Activated CD4-positive, alpha-beta memory T cell treated with anti-CD3 and anti-CD28 coated beads, Interleukin-2, amount 10 ng/mL, durations not matched to agents 7 days and 5 days (primary cell): ENCODE measurements at places on chromosomes 2 and 18. TPM values are rescaled to one million over a fixed set of nuclear protein-coding genes. Genes with fewer than 3 reads are reported as not detected.

DNA sequence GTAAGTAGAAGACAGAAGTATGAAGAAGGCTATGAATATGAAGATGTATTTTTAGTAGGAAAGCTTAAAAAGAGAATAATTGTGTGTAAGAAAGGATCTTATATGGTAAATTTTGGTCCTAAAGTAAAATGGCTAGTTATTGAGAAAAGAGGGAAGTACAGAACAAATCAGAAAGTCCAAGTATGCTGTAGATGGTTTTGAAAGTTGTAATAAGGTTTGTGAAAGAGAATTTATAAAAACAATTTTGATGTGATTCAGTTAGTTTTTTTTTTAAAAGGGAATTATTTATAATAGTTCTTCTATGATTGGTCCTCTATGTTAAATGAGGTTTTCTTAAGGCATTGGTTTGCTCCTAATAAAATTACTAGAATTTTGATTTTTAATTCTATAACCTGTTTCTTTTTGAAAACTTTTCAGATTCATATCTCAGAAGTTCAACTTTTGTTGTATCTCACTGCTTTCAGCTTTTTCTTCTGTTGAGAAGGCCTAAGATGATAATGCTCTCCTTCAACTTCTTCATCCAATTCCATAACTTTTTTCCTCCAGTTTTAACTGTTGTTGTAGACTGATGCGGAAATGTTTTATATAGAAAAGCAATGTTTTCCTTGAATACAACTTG lies 322.7 kb downstream of the NOL4 start:
- no peaks in the 10 kb centered on the region for H3K36me3 ChIP-seq
- no peaks in the 10 kb centered on the region for H3K27me3 ChIP-seq
- H3K4me3 ChIP-seq: no peak overlapping the region
- H3K27ac ChIP-seq: no peak overlapping the region
- no peaks in the 10 kb centered on the region for H3K4me1 ChIP-seq
- DNase-seq: no peak

- H3K4me1 ChIP-seq: no peaks in the 10 kb centered on the region
- H3K4me3 ChIP-seq: no peak overlapping the region
- no peak overlapping the region for H3K27ac ChIP-seq
Measured at GRCh38 chr2:137960223-137960622, 4.0 kb upstream of the HNMT start.

DNA sequence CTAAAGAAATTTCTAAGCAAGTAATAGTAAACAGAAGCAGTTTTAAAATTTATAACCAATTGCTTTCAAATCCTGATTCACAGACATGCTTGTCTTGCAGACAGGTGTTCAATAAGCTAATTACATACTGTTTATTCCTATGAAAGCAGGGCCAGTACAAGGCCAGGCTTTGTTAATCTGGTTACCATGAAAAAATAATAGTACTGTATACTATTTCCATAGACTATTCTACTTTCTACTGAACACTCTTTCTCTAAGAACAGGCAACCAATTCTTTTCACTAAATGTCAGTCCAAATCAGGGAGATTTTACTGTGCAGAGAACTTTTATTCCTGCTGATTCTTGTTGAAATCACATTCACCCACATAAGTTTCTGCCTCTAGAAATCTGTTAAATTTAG lies 2.9 kb upstream of the SRSF7 start:
- DNase-seq: no peak
- peak overlapping the region; percentile 73 for H3K4me3 ChIP-seq
- peak overlapping the region; percentile 74 for H3K27ac ChIP-seq
- peaks cover 21% of the 10 kb centered on the region for H3K36me3 ChIP-seq
- H3K27me3 ChIP-seq: no peaks in the 10 kb centered on the region

GRCh38 chr2:104568247-104568646 lies 285.7 kb upstream of the POU3F3 start:
- H3K4me3 ChIP-seq: no peak overlapping the region
- H3K36me3 ChIP-seq: no peaks in the 10 kb centered on the region
- no peak overlapping the region for H3K27ac ChIP-seq
- DNase-seq: no peak

- no peaks in the 10 kb centered on the region for H3K27me3 ChIP-seq
- DNase-seq: no peak
- H3K36me3 ChIP-seq: peaks cover 5% of the 10 kb centered on the region
- no peak overlapping the region for H3K4me3 ChIP-seq
Measured at GRCh38 chr18:11997466-11997865, 16.2 kb downstream of the IMPA2 start.

NCL gene
- 476 TPM for total RNA-seq

DNA sequence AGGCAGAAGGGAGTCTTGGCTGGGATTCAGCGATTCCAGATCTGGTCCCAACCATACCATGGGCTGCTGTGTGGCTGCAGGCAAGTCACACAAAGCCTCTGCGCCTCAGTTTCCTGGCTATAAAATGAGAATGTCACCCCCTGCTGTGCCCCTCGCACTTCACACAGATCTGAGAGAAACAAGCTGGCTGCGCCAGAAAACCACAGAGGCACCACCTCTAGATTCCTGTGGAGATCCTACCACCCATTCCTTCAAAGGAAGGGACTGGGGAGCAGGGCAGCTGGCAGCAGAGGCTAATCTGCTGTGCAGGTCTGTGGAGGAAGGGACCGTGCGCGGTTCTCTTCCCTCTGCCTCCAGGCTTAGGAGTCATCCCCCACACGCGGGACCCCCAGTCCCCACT lies 19.8 kb downstream of the NEURL3 start:
- DNase-seq: no peak
- H3K4me3 ChIP-seq: peak overlapping the region; percentile 86
- peaks cover 19% of the 10 kb centered on the region for H3K36me3 ChIP-seq
- H3K27me3 ChIP-seq: peaks cover 6% of the 10 kb centered on the region

GRCh38 chr2:148124271-148124670 lies 103.4 kb downstream of the MBD5 start:
- no peaks in the 10 kb centered on the region for H3K4me1 ChIP-seq
- no peak overlapping the region for H3K4me3 ChIP-seq
- DNase-seq: no peak
- no peaks in the 10 kb centered on the region for H3K27me3 ChIP-seq

GRCh38 chr18:907885-908757 lies 3.5 kb downstream of the ADCYAP1 start:
- peak overlapping the region; percentile 52 for H3K4me3 ChIP-seq
- peaks cover 20% of the 10 kb centered on the region for H3K4me1 ChIP-seq
- no peak overlapping the region for H3K27ac ChIP-seq
- peaks cover 74% of the 10 kb centered on the region for H3K27me3 ChIP-seq
- peaks cover 14% of the 10 kb centered on the region for H3K36me3 ChIP-seq
- no peak for DNase-seq

DNA sequence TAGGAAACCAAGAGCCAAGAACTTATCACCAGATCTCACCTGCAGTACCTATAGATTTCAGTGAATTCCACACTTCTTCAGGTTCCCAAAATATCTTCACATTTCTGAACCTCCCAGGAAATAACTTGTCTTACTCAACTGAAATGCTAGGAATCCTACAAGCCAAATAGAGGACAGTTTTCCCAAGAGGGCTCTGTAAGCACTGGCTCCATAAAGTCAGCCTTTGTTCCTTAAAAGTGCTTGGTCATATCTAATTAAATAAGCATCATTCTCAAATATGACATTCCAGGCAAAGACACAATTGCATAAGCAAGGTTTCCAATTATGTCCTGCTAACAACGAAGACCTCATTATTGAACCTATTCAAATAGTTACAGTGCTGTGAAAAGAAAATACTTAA lies 154.6 kb upstream of the MGAT5 start:
- H3K27me3 ChIP-seq: peaks cover 25% of the 10 kb centered on the region
- no peak overlapping the region for H3K4me3 ChIP-seq
- DNase-seq: no peak

DNA sequence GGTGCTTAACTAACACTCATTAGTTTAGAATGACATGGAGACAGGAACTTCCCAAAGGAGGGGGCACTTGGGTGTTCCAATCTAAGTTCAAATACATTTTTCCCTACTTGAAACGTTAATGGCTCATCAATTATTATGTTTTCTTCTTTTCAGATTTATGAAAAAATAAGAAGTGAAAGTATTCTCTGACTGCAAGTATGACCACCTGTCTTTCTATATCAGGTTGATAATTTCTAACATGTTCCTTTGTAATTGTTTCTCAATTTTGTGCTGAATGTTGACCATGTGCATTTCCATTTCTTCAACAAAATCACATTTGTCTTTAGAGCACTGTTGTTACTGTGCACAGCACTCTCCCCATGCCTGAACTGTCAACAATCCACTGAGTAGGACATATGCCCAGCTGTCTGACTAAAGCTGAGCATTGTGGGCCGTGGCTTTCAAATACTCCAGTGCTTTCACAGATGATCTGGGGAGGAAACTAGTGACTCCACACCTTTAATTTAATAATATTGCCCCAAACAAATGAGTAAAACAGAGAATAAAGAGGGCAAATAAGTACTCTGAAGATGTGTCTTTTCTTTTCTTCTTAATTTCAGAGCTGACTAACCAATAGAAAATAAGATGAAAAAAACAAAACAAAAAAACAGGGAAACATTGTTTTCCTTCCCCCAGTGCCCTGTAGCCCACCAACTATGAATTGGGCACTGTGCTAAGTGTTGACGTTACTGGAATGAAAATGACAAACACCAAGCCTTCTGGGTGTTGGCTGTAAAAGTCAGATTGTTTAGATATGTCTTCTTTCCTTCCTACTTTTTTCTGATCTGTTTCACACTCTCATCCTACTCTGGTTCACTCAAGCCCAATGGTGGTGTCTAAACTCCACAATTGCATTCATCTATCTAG lies 16.0 kb downstream of the LANCL1 start:
- DNase-seq: no peak
- peaks cover 39% of the 10 kb centered on the region for H3K36me3 ChIP-seq

CPO gene
- total RNA-seq: not detected

COLEC12 gene
- total RNA-seq: not detected

GRCh38 chr2:240203031-240203787 lies 62.8 kb upstream of the OTOS start:
- H3K4me1 ChIP-seq: no peaks in the 10 kb centered on the region
- no peak overlapping the region for H3K27ac ChIP-seq
- no peaks in the 10 kb centered on the region for H3K36me3 ChIP-seq
- peaks cover 22% of the 10 kb centered on the region for H3K27me3 ChIP-seq
- H3K4me3 ChIP-seq: no peak overlapping the region

DNA sequence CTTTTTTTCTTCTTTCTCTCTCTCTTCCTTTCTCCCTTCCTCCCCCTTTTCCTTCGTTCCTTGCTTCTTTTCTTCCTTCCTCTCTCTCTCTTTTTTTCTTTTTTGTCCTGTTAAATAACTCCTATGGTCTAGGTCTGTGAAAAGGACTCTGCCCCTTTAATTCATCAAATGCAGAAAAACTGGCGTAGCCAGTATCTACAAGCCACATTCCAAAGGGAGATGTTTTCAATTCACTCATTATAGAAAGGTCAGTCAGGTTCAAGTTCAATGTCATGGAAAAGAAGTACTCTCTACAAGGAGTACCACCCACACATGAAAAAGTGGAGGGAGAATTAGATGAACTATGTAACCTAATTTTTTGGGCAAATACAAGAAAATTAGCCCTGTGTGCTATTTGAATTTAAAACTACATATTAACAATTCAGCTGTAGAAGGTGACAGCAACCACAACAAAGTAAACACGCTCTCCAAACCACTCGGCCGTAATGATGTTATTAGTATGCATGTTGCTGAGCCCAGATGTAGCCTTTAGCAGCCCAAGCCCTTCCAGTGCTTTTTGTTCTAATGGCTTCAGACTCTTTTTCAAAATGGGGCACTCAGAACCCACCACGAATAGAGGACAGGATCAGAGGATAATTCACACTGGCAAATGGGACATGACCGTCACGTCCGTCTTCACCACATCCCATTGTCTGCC lies 735.4 kb upstream of the FANCL start:
- H3K27me3 ChIP-seq: no peaks in the 10 kb centered on the region
- H3K36me3 ChIP-seq: no peaks in the 10 kb centered on the region
- no peak overlapping the region for H3K27ac ChIP-seq
- H3K4me3 ChIP-seq: no peak overlapping the region
- DNase-seq: no peak
